ENCODE measurements at places on chromosomes 4 and X.

GRCh38 chr4:114694770-114695169, 96.2 kb downstream of the UGT8 start:
- DNase-seq = no peak

DNA sequence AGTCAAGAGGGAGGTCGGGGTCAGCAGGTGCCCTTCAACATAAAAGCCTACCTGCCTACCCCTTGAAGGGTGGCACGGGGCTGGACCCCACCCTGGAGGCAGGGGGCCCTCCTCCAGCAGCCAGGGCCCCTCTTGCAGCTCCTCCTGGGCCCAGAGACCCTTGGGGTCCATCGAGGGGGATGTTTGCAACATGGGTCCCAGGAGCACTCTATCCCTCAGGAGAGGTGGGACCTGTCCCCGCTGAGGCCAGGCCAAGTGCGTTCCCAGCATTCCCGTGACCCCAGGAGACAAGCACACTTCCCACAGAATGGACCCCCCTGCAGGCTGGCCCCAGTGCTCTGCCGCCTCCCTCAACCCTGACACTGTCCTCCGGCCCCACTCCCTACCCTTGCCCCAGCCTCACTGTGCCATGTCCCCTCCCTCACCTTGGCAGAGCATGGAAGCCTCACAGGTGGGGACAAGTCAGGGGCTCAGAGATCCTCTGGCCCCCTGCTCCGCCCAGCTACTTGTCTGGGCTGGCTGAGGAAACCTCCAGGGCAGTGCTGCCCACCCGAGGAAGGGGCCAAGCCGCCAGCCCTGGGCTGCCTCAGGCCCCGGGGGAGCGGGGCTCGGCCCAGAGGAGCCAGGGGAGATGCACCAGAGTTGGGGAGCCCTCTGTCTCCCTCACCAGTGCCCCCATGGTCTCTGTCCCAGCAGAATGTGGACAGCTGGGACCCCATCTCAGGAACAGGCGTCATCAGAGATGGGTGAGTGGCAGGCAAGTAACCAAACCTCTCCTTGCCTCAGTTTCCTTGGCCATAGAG, 2.2 kb downstream of the MXD4 start:
- DNase-seq = no peak

DNA sequence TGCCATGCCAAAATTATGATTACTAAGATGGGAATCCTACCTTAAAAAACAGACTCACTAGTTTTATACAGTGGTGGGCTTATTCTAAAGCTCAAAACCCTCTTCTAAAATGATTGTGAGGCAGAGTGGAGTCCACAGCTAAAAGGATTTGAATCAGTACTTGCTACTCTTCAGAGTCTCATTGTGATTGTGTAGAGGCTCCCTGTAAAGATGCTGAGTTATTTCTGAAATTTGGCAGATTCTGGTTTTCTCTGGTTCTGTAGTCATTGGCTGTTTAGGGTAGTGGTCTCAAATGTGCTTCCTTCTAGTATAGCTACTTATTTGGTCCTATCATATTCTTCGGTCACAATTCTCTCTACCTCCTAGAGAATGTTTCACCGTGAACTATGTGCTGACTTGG, 104.1 kb downstream of the FBXW7 start:
- DNase-seq = no peak

- DNase-seq = no peak
Measured at GRCh38 chr4:151671541-151672059, 89.2 kb downstream of the GATB start.

DNA sequence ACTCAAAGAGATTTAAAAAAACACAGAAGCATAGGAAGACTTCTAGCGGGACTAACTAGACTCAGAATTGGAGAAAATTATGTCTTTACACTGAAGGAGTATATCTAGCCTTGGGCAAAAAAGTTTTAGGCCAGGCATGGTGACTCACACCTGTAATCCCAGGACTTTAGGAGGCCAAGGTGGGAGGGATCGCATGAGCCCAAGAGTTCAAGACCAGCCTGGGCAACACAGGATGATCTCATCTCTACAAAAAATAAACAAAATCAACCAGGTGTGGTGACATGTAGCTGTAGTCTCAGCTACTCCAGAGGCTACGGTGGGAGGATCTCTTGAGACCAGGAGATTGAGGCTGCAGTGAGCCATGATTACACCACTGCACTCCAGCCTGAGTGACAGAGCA, 99.5 kb downstream of the NEUROG2 start:
- no peak for DNase-seq

DNA sequence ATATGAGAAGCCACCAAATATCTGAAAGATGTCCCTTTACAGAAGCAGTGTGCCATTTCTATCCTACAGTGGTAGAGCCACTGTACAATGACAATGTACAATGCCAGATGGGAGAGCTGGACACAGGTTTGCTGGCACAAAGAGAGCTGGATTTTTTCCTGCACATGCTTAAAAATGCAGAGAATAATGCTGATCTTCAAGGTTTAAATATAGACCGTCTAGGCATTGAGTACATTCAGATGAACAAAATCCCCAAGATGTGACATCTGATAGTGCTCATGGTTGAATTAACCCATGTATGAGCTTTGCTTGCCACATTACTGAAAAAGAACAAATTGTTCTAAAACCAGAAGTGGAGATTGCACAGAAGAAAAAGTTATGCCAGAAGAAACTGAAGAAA, 11.7 kb downstream of the ADGRL3 start:
- DNase-seq = no peak

GRCh38 chr4:36233567-36234266, 10.6 kb downstream of the ARAP2 start:
- no peak for DNase-seq

- DNase-seq = no peak
Measured at GRCh38 chr4:156493858-156494257, 477.7 kb downstream of the PDGFC start.

DNA sequence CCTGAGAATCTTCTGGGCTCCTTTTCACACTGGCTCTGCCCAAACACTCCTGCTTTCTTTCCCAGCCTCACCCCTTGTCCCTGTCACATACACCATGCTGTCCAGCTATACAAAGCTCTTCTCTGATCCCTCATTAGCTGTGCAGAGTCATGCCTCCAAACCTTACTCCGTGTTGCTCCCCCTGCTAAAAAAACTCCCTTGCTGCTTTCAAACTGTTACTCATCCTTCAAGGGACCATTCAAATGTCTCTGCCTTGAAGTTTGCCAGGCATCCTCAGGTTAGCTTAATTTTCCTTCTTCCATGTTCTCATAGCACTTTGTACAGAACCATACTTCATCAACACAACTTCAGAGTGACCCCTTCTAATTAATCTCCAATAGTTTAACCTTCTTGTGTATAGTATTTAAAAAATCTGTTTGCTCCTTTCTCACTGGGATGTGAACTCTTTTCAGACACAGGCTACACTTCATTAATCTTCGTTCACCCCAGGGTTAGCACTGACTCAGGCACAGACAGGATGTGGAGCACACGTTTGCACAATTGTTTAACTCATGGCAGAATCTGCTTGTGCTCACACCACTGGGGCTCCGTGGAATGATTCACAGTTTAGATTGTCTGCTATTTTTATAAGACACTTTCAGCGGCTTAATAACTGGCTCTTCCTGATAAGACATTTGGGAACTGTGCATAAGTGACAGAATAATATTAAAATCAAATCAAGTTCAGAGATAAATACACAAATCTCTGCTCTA, 21.4 kb upstream of the SEL1L3 start:
- no peak for DNase-seq

DNA sequence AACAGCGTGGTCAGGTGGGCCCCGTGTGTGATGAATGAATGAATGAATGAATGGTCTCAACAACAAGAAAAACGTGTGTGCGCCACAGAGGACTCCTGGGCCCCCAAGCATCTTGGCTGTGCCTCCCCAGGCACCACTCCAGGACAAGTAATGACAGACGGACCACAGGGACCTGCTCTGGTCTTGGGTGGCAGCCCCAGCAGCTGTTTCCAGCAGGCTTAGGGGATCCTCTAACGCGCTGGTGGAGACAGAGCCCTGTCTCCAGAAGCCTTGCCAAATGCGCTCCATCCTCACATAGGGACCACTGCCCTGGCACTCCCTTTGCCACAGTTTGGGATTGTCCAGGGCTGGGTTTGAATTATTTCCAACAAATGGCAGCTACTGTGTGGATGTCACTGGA, 39.1 kb downstream of the PSAPL1 start:
- DNase-seq = no peak

DNA sequence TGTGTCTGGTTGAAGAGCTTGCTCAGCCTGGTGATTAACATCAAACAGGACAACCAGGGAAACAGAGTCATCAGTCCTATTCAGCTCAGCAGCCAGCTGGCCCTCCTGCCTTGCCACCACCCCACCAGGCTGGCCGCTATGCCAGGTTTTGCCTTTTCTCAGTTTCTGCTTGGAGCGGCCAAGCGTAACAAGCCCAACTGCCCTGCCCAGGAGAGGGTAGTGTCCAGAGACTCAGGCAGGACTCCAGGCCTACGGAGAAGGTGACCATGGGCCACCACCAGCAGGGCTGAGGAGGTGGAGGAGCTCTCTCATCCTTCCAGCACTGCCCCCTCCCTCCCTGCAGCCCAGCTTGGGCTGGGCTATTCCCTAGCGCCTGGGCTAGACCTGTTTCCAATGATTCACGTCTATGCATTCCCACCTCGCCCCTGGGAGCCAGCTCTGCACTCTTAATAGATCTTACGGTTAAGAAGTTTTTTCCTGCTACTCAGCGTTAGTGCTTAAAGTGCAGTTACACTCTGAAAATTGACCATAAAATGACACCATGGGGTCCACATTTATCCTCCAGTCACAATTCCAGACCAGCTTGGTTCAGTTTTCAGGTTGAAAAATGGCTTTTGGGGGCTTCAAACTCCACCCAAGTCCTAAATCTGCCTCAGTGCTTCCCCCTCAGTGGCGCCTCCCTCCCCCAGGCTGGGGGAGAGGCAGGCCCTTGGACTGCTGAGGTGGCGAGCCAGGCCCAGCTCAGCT, 124.0 kb upstream of the PJA1 start:
- no peak for DNase-seq

DNA sequence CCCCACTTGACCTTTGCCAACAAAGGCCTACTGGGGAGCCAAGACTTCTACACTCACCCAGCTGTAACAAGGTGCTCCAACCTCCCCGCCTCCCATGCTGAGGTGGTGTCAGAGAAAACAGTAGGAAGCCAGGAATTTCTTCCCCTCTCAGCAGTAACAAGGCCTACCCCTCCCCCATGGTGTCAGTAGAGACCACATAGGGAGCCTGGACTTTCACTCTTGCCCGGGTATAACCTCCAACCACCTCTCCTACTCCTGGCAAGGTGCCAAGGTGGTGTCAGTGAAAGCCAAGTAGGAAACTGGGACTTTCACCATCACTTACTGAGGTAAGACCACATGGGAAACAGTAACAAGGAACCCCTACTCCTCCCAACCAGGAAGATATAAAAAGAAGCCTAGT, 93.1 kb downstream of the SLC16A2 start:
- DNase-seq = no peak

DNA sequence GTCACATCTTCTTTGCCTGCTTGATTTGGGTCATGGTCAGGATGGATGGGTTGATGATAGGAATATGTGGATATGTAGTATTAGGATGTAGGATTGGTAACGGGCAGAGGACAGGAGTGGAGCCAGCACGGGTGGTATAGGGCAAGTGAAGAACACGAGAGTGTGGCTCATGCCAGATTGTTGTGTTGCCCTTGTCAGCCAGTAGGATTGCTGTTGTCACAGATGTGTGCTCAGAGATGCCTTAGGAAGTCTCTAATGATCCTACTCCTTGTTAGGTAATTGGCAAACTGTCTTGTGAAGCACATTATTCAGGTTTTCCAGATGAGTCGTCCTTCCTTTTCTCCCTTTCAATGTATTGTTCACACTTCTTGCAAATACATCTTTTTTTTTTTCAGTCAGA, 5.5 kb downstream of the ATP10D start:
- no peak for DNase-seq

DNA sequence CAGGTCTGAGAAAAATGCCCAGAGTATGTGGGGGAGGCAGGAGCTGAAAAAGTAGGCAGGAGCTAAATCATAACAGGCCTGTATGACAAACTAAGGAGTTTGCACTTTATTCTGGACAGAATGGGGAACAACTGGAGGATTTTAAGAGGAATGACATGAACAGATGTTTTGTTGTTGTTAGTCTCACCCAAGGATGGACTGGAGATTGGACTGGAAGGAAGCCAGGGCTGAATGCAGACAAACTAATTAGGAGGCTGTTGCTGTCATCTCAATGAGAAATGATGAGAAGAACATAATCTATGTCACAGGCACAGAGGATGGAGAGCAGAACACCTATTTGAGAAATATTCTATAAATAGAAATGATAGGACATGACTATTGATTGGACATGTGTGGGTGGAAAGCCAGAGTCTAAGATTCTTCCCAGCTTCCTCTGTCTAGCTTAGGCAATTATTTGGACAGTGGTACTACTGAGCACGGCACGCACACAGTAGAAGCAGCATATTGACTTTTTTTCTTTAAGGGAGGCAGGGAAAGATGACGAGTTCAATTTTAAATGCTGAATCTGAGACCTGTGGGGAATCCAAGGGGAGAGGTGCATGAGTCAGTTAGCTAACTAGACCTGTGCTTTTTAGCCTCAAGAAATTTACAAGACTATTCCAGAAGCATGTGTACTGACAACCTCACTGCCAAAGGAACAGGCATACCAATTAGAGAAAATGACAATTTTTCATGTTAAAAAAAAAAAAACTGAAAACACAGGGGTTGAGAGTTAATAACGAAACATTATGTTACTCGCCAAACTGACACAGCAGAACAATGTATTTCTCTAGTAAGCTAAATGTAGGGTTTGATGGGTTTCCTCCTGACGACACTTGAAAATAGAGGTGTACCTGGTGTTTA, 963 bp upstream of the USO1 start:
- DNase-seq = no peak

- DNase-seq = no peak
Measured at GRCh38 chr4:105350859-105351490, 122.9 kb downstream of the PPA2 start.

GRCh38 chr4:63717384-63717783, 691.9 kb downstream of the TECRL start:
- DNase-seq = no peak

DNA sequence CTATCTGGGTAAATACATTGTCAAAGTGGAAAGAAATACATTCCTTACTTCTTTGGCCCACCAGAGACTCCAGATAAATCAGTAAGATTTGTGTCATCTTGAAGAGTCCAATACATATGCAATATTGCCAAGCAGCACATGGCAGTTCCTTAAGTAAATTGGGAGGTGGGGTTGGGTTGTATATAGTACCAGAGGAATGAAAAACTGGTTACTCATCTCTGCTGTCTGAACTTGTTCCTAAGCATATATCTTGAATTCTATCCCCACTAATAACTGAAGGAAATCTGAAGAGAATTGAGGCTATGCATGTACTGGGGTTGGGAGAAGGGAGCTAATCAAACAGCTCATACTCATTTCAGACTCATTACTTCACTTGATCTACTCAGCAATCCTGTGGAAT, 14.8 kb downstream of the TCEAL8 start:
- no peak for DNase-seq
